ENCODE measurements at places on chromosomes 13 and 19. TPM values are rescaled to one million over a fixed set of nuclear protein-coding genes. Genes with fewer than 3 reads are reported as not detected.

The MAST1 gene
- 0.17 TPM for total RNA-seq

The KL gene
- 1.0 TPM for total RNA-seq

The LMTK3 gene
- total RNA-seq: 0.14 TPM

The CEACAM3 gene
- not detected for total RNA-seq
